Erythroblast (primary cell): ENCODE measurements at places on chromosomes 6 and 20.

GRCh38 chr6:98036344-98036923 lies 753.4 kb upstream of the MMS22L start:
- DNase-seq: no peak

- DNase-seq: peak; percentile 92
Observed at GRCh38 chr6:26021001-26021349, 58.4 kb downstream of the TRIM38 start.

- DNase-seq: peak; percentile 89
Observed at GRCh38 chr6:158849899-158850806, 31.0 kb upstream of the EZR start.

DNA sequence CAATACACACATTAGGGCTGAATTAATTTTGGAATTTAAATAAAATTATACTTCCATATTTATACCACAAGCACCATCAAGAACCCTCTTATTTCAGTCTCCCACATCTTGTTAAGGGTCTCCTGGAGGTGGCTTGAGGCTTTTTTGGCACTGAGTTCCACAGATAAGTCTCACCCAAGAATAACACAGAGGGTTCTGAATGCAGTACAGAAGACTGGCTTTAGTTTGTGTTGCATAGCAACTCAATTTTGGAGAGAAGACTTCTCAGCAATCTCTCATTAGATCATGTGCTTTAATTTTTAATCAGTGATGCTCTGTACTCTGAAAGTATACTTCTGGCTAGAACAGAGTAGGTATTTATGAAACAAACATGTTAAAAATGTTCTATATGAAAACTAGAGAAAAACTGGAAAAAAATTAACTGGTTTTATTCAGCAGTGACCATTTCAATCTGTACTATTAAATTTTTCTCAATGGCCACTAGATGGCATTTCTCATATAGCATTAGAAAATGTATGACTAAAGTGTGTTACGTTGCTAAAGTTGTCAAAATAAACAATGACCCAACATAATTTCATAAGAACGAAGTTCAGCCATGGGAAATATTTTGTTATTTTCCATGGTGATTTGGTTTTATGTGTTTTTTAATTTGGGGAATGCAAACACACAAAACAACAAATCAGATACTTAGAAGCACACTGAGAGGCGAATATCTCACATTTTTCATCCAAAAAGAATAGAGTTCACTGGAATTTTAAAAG lies 32.7 kb upstream of the MAP7 start:
- DNase-seq: peak; percentile 36

- DNase-seq: no peak
Observed at GRCh38 chr6:81894788-81895271, 142.3 kb upstream of the TENT5A start.

GRCh38 chr6:146419576-146419975 lies 124.1 kb upstream of the RAB32 start:
- no peak for DNase-seq

- DNase-seq: no peak
Observed at GRCh38 chr20:64108731-64109681, 1.6 kb upstream of the NPBWR2 start.

GRCh38 chr6:7052443-7053011 lies 55.2 kb upstream of the RREB1 start:
- DNase-seq: peak; percentile 47

GRCh38 chr6:21147995-21148394 lies 445.6 kb upstream of the SOX4 start:
- DNase-seq: no peak

GRCh38 chr20:62976886-62977285 lies 24.4 kb downstream of the SLC17A9 start:
- no peak for DNase-seq

DNA sequence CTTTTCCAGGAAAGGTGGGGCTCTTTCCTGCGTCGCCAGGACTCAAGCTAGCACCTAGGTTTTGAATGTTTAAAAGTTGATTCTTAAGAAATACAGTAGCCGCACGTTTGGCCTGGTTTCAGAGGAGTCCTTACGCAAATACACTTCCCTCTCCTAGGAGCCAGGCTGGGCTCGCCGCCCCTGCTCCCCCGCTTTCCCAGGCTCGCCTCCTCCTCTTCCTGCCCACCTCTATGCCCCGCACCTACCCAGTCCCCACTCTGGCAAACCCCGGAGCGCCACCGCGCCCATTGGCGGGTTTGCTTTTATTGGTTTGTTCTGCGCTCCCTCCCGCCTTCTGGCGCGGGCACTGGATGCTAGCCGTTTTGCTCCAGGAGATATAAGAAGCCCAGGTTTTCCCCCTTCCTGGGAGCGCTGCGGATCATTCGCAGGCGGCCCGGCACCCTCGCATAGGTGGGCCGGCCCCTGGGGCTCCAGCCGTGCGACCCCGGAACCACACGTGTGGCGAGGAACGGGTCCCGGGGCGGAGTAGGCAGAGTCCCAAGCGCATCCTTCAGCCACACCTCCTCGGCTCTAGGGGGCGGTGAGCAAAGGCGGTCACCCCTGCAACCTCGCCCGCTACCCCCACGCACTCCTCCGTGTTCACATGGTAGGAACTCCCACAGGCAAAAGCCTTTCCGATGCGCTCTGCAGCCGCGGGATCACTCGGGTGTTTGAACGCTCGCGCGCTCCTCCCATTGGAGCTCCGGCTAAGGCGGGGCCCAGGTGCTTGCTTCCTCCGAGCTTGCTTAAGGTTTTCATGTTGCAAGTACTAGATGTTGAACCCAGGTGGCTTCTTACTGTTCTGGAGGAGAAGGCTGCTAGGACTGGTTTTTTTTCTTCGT lies 119.0 kb downstream of the RTN4IP1 start:
- DNase-seq: no peak

DNA sequence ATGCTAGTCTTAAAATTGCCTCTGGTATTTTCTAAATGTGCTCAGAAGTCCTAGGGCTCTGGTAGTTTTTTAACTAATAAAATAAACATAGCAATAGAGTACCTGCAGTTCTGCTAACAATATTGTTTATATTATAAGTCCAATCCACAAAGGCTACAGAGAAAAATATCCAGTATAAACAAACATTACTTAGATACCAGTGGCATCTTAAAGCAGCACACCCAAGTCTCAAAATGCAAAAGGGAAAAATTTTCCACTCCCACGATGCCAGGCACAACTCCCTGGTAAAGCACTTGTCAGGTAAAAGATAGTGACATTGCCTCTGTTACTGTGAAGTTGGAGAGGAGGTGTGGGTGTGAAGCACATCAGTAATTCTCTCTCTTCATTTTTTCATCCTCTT lies 123.3 kb downstream of the OGFRL1 start:
- no peak for DNase-seq

GRCh38 chr6:23413327-23414050 lies 712.5 kb upstream of the NRSN1 start:
- DNase-seq: no peak

- DNase-seq: no peak
Observed at GRCh38 chr20:24079661-24080412, 91.3 kb upstream of the GGTLC1 start.

- DNase-seq: no peak
Observed at GRCh38 chr20:55143601-55144000, 668.2 kb downstream of the DOK5 start.

GRCh38 chr6:27148404-27148795 lies 99.1 kb upstream of the PRSS16 start:
- DNase-seq: no peak

GRCh38 chr20:10864076-10864672 lies 190.4 kb upstream of the JAG1 start:
- no peak for DNase-seq

DNA sequence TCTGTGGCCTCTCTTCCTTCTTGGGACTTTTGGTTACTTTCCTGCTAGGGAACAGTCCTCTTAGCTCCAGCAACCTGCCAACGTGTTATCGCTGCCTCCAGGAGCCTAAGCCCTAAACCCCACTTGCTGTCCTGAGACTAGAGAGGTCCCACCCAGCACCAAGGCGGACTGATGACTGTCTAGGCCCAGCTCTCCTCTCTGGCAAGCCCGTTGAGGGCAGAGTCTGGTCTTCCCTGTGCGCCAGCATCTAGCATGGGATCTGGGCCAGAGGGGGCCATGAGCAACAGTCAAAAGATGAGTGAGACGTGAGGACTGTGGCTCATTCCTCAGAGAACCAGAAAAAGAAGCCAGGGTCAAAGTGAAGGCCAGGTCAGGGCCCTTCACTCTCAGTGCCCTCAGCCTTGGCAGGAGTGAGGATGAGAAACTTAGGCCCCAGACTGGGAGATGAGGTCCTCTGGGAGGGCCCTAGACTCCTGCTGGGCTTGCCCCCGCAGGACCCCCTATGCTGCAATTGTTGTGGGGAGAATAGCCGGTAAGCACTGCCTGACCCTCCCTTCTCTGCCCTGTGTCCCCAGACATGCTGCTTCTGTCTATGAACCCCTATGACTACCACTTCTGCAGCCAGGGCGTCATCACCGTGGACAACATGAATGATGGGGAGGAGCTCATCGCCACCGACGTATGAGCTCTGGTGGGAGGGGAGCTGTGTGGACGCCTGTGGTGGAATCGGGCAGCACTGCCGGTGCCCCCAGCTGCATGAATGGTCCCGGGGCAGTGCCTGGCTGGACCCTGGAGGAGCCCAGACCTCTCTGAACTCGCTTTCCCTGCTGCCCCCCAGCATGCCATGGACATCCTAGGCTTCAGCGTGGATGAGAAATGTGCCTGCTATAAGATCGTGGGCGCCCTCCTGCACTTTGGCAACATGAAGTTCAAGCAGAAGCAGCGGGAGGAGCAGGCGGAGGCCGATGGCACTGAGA lies 30.9 kb downstream of the MYH7B start:
- no peak for DNase-seq

DNA sequence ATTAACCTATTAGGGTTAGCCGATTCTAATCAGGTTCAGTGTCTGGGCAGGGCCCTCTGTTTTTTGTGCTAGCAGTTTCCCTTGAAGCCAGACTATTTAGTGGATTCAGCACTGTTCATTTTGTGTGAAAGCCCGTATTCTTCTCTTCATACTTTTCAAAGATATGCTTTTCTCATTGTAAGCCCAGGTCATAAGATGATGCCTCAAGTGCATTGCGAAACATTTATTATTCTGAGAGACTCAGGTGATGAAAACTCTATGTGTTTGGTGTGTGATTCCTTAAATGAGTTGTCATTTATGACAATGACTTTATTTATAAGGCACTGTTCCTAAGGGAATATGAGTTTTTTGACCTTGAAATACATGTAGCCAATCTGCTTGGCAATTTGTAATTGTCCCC lies 851.0 kb upstream of the FLRT3 start:
- DNase-seq: no peak

GRCh38 chr6:905556-905955 lies 212.6 kb upstream of the EXOC2 start:
- peak; percentile 33 for DNase-seq
